ENCODE measurements at places on chromosomes 11 and 22.

DNA sequence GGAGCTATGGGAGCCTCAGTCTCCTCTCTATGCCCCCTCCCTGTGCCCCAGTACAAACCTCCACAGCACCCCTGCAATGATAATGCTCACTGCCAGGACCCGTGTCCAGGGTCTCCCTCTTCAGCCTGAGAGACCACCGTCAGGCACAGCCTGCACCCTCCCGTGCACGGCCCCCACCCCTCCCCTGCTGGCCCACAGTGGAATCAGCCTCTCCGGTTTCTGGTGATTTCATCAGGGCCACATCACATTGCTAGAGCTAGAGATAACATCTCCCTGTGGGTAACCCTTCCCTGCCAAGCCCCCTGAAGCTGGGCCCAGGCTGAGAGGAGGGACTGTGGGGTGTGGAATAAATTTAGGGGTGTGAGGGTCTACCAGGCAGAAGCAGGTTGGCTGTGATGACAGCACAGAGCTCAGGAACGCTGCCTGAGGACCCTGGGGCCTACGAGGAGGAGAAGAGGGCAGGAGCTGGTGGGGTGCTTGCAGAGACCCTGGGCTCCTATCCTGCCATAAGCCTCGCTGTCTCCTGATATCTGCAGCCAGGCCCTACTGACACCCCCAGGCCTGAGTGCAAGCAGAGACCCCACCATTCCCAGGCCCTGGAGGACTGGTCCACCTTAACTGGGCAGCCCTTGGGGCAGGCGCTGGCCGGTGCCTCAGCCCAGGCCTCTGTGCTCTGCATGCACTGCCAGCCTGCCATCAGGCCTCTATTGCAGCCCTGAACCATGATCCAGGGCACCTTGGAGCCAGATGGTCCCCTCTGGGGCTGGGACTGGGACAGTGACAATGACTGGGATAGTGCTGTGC lies at the start of gene KLHDC7B:
Gene KLHDC7B, plus strand, starts transcription at position 378 of the 804 bp plus-strand sequence. Its CDS starts 345 bp downstream, at position 723.
- DNase-seq: no peak

GRCh38 chr11:87223816-87224215 lies 186.1 kb downstream of the TMEM135 start:
- no peak for DNase-seq

DNA sequence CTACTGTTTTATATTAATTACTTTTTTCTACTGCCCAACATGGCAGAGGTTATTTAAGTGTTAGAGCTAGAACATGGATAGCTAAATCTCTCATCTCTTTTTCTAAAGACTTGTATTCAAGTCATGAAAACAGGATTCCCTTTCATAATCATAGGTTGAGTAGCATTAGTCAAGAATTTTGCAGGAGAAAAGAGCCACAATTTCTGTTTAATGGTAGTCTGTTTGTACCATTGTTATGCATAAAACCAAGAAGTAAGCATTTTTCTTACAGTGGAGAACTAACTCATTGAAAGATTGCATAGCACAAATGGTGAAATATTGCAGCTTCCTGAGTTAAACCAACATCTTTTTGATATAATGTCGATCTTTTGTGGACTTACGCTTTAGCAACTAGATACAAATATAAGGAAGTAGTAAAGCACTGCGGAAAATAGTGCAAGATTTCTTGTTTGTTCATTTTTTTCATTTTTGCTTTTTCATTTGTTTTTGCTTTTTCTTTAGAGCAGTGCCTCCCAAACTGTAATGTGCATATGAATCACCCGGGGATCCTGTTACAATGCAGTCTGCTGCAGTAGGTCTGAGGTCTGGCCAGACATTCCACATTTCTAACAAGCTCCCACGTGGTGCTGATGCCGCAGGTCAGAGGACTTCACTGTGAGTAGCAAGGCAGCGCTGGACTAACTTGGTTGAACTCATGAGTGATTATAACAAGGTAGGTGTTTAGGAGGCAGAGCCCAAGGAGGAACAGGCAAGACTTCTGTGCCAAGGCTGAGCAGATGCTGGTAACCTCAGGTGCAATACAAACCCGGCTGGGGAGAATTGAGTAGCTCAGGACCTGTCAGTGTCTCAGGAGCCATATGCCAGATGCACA lies 4.6 kb downstream of the ETS1 start:
- DNase-seq: no peak

DNA sequence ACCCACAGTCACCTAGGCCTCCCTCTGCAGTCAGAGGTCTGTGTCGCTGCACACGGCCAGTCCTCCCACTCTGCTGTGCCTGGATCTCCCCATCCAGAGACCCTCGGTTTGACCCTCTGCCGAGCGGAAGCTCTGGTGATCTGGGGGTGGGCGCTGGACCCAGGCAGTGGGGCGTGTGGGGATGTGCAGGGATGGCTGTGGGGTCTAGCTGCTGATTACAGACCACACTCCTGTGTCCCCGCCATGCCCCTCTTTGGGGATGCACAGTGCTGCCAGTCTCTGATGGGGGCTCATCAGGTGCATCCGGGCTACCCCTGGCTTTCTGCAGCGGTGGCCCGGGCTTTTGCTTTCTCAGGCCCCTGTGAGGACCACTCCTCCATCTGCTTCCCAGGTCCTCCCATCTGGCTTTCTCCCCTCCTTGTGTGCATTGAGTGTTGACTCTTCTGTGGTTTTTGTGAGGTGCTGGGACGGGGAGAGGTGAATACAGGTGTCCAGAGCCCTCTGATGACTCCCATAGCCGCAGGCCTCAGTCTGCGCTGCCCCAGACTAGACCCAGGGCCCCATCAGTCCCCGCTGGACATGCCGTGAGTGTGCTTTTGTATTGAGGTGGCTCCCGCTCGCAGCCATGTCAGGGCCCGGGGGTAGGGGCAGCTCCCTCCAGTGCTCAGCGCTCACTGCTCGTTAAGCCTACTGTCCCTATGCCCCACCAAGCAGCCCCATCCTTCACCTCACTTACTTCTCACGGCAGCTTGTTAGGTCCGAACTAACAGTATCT lies 251.6 kb downstream of the TBC1D22A start:
- DNase-seq: no peak

DNA sequence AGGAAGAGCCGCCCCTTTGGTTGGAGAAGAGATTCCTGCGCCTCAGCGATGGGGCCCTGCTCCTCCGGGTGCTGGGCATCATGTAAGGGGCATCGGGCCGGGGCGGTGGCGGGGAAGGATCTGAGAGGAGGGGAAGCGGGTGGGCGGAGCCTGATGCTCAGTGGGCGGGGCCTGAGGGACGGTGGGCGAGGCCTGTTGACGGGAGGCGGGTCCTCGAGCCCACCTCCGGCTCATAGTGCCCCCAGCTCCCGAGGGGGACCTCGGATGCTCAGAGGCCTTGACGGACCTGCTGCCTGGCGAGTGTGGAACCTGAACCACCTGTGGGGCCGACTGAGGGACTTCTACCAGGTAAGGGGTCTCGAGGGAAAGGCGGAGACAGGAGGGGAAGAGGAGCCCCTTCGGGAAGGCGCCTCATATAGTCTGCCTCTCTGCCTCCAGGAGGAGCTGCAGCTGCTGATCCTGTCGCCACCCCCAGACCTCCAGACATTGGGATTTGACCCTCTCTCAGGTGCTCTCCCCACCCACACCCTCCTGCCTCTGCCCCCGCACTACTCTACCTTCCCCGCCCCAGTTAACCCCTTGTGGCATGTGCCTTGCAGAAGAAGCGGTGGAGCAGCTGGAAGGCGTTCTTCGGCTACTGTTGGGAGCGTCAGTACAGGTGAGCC lies 799 bp downstream of the CCDC88B start:
- DNase-seq: no peak

DNA sequence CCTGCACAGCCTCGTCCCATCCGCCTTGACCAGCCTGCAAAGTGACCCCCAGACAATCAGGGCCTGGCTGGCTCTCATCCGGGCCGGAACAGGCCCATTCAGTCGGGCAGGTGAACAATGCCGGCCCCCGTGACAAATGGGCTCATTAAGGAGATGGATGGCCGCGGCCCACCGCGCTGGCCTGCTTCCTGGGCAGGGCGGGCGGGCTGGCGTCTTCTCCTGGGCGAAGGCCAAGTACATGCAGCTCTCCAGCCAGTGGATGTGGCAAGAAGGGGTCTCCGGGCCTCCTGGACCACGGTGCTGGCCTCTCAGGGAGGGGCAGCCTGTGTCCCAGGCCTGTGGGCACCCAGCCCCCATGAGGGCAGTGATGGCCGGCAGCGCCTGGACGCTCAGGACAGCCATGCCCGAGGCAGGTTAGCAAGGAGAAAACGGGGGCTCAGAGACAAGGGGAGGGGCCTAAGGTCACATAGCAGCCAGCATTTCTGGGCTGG lies 1022.8 kb downstream of the BRD1 start:
- DNase-seq: no peak

- no peak for DNase-seq
These were observed 5.2 kb downstream of the IFT27 start for GRCh38 chr22:36770513-36771231.

- no peak for DNase-seq
These were observed 6.0 kb downstream of the DENND6B start for GRCh38 chr22:50320671-50321325.

DNA sequence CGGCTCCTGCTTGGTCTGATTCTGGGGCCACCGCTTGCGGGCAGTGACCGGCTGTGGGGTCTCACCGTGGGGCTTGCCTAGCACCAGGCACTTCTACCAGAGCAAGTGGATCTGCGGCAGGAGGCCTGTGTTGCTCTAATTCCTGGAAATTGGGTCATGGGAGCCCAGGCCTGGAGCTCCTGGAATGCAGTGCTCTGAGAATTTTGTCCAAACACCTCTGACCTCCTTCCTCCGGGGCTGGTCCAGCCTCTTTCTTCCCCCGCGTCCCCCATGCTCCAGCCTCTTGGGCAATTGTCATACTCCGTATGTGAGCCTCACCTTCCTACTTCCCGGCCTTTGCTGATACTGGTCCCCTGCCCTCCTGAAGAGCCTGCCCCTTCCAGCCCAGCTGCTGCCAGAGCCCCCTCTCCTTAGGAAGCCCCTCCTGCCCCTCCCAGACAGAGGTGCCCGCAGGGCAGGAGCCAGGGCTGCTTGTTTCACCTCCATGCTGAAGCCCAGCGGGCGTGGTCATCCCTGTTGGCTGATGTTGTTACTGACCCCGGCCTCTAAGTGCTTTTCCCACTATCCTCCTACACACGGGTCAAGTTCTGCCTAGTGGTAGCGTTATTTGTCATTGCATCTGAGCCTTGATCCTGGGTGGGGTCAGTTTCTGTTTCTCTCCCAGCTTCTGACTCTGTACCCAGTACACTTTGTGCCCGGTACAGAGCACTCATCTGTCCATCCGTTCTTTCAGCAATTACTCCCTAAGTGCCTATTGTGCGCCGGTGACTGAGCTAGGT lies 9.6 kb downstream of the MGAT3 start:
- DNase-seq: no peak

DNA sequence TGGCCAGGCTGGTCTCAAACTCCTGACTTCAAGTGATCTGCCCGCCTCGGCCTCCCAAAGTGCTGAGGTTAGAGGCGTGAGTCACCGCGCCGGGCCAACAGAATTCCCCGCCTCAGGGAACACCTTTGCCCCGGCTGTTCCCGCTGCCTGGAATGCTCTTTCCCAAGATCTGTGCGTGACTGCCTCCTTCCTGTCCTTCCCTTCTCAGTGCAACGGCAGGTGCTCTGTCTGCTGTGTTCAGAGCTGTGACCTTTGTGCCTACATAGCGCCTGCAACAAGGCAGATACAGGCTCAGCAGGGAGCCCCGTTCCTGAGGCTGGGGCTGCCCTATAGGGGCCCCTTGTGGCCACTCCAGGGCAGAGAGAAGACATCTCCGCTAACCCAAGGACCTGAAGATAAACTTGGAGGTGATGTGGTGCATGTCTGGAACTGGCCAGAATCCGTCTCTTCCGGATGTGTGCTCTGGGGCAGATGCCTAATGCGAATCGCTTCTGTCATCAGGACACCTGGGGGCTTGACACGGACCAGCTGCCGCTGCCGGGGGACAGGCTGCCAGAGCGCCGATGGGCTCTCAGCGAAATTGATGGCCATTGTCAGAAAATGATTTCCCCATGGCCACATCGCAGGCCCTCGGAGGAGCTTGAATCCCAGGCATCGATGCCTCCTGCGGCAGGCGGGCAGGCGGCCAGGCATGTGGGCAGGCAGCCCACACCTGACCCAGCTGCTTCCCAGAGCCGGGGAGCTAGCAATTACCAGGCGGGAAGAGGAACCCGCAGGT lies 43.5 kb upstream of the TCF20 start:
- DNase-seq: no peak

DNA sequence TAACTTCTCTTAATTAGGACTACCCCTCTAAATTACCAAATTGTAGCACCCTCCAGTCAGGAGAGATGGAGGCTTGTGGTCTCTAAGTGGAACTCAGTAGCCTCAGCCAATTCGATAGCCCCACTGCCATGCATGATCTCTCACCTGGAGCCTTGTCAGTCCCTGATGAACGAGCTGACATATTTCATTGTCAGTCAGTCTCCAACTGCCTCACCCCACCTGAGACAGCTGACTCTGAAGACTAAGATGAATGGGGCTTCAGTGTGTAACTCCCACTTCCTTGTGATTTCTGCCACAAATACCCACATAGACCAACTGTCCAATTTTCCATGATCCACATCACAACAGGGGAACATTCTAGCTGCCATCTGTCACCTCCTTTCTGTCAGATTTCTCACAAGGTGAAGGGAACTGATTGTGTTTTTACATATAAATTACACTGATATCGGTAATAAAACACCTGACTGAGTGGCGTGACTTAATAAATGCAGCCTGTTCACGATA lies 206.5 kb downstream of the FAM181B start:
- no peak for DNase-seq

DNA sequence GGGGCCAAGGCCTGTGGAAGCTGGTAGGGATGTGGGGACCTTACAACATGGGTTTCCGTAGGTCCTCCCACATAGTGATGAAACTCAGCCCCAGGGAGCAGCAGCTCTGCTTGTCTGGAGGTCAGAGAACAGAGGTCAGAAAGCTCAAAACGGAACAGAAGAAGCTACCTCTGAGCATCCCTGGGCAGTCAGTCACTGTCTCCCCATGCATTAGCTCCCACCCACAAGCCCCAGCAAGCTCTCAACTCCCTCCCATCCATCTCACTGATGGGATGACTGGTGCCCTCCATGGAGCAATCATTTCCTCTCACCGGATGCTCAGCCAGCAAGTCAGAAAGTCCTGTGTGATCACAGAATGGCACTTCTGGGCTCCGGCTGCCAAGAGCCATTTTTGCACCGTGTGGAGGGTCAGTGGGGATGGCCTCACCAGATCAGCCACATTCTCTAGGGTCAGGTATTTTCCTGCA lies 1.9 kb downstream of the TPP1 start:
- no peak for DNase-seq

GRCh38 chr11:119356349-119357031 lies 10.0 kb upstream of the MFRP start:
- DNase-seq: peak; percentile 56

DNA sequence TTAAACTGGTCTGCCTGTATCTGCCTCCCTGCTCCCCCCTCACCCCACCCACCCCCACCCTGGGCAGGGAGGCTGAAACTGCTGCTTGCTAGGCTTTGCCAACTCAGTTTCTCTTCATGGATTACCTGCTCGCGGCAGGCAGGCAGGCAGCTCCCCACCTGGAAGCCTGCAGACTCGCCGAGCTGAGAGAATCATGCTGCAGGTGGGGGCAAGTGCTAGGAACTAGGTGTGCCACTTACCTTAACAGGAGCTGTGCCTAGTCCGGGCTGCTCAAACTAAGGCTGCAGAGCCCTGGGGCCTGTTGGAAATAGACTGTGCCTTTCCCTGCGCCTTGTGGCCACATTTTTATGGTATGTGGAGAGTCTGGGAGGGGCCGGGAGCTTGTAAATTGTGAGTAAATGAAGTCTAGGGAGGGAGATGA lies 30.3 kb downstream of the MARK2 start:
- no peak for DNase-seq

- no peak for DNase-seq
These were observed 6.0 kb upstream of the LIF start for GRCh38 chr22:30252411-30253204.

- DNase-seq: no peak
These were observed 17.7 kb upstream of the SUN2 start for GRCh38 chr22:38773363-38773946.

All from activated T-cell treated with anti-CD3 and anti-CD28 coated beads for 24 hours (primary cell).